ENCODE measurements at places on chromosomes 2 and 18. TPM values are rescaled to one million over a fixed set of nuclear protein-coding genes. Genes with fewer than 3 reads are reported as not detected.

GRCh38 chr18:51330148-51330547, 132.7 kb upstream of the MEX3C start:
- no peaks in the 10 kb centered on the region for H3K36me3 ChIP-seq
- H3K27ac ChIP-seq: no peak overlapping the region
- no peaks in the 10 kb centered on the region for H3K4me1 ChIP-seq
- H3K27me3 ChIP-seq: no peaks in the 10 kb centered on the region

GRCh38 chr2:239531456-239532241, 130.8 kb upstream of the HDAC4 start:
- no peak overlapping the region for H3K27ac ChIP-seq
- H3K4me3 ChIP-seq: no peak overlapping the region
- H3K36me3 ChIP-seq: no peaks in the 10 kb centered on the region
- DNase-seq: no peak
- no peaks in the 10 kb centered on the region for H3K27me3 ChIP-seq

- no peaks in the 10 kb centered on the region for H3K36me3 ChIP-seq
- peak; percentile 72 for DNase-seq
- peaks cover 5% of the 10 kb centered on the region for H3K4me1 ChIP-seq
- H3K27me3 ChIP-seq: peaks cover 80% of the 10 kb centered on the region
These were observed 3.6 kb downstream of the SOX11 start for GRCh38 chr2:5695654-5696403.

DNA sequence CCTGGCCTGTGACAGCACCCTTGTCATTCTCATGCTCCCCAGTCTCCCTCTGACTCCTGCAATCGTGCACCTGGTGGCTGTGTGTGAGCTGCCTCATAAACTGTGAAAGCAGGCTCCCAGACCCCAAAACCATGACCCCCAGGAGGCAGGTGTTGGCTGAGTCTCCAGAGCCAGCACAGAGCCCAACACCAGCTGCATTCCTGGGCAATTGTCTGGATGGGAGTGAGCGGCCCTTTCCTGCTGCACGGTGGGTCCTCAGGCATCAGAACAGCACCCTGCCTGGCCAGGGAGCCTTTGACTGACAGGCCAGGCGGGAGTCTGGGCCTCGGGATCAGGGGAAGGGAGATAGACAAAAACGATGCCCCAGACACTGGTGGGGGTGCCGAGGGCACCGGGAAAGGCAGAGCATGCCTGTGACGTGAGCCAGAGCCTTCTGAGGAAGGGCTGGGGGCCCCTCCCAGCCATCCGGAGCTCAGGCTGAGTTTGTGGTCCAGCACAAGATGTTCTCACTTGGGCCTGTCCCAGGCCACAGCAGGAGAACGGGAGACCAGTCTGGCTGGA, 135.1 kb upstream of the GPC1 start:
- no peak for DNase-seq
- no peak overlapping the region for H3K4me3 ChIP-seq
- no peaks in the 10 kb centered on the region for H3K4me1 ChIP-seq
- H3K27ac ChIP-seq: no peak overlapping the region
- no peaks in the 10 kb centered on the region for H3K36me3 ChIP-seq

GRCh38 chr2:100381240-100381639, 36.2 kb downstream of the CHST10 start:
- H3K36me3 ChIP-seq: no peaks in the 10 kb centered on the region
- no peaks in the 10 kb centered on the region for H3K27me3 ChIP-seq
- H3K4me1 ChIP-seq: no peaks in the 10 kb centered on the region
- H3K27ac ChIP-seq: no peak overlapping the region

DNA sequence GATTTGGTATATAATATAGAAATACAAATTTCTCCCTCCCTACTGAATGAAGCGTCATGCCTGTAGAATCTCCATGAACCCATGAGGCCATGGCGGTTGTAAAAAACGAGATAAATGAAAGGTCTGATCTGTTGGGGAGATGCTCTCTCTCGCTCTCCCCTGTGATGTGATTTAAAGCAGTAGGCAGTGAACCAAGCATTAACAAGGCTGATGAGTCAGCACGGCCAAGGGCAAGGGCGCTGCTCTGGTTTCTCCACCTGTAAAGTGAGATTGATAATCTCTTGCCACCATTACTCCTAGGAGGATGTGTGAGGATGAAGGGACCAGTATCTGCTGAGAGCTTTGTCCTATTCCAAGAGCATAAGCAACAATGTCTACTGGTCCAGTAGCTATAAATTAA, 553.3 kb downstream of the CMPK2 start:
- H3K4me3 ChIP-seq: no peak overlapping the region
- H3K4me1 ChIP-seq: no peaks in the 10 kb centered on the region
- DNase-seq: no peak
- no peaks in the 10 kb centered on the region for H3K27me3 ChIP-seq
- H3K36me3 ChIP-seq: no peaks in the 10 kb centered on the region
- H3K27ac ChIP-seq: no peak overlapping the region

DNA sequence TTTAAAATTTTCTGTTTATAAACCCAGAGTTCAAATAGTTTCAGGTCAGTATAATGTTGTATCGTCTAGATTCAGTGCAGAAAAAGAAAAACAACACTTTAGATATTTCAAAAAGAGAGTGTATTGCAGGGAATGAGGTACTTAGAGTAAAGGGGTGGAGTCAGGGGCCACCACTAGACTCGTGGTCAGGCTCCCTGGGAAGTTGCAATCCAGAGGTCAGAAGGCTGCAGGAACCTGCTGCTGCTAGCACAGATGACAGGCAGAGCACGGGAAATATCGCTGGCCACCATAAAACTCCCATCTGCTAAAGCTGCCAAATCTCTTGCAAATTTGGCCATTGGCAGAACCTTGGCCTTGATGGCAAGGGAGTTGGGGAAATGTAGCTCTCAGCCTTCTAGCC, 64.6 kb downstream of the THNSL2 start:
- H3K4me1 ChIP-seq: no peaks in the 10 kb centered on the region
- H3K36me3 ChIP-seq: no peaks in the 10 kb centered on the region
- H3K27ac ChIP-seq: no peak overlapping the region

DNA sequence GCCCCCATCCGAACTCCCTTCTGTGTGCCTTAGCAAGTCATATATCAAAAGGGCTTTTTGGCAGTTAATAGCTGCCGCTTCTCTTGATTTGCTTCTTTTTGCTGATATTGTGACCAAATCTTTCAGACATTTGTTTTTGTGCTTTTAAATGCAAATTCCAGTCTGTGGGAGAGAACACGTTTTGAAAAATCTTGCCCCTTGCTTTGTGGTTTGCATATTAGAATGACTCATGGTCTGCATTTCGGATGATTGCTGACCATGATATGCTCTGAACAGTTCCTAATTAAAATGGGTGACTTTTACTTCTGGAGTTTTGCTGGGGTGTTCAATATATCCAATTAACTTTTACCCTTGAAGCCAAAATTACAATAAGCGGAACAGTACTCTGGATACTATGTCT, 58.2 kb upstream of the ST6GAL2 start:
- H3K27me3 ChIP-seq: no peaks in the 10 kb centered on the region
- H3K4me3 ChIP-seq: no peak overlapping the region
- H3K4me1 ChIP-seq: no peaks in the 10 kb centered on the region
- no peaks in the 10 kb centered on the region for H3K36me3 ChIP-seq
- no peak for DNase-seq

GRCh38 chr18:76414936-76415621, 80.0 kb downstream of the ZNF516 start:
- DNase-seq: no peak
- H3K4me1 ChIP-seq: peaks cover 64% of the 10 kb centered on the region
- no peaks in the 10 kb centered on the region for H3K27me3 ChIP-seq

GRCh38 chr2:104402825-104403224, 451.1 kb upstream of the POU3F3 start:
- H3K36me3 ChIP-seq: no peaks in the 10 kb centered on the region
- no peak for DNase-seq
- no peak overlapping the region for H3K4me3 ChIP-seq
- H3K4me1 ChIP-seq: no peaks in the 10 kb centered on the region
- H3K27ac ChIP-seq: no peak overlapping the region

- no peak for DNase-seq
- H3K27ac ChIP-seq: no peak overlapping the region
- H3K36me3 ChIP-seq: no peaks in the 10 kb centered on the region
- H3K27me3 ChIP-seq: no peaks in the 10 kb centered on the region
- no peaks in the 10 kb centered on the region for H3K4me1 ChIP-seq
- H3K4me3 ChIP-seq: no peak overlapping the region
These were observed 12.8 kb upstream of the TMEM237 start for GRCh38 chr2:201656102-201656501.

DNA sequence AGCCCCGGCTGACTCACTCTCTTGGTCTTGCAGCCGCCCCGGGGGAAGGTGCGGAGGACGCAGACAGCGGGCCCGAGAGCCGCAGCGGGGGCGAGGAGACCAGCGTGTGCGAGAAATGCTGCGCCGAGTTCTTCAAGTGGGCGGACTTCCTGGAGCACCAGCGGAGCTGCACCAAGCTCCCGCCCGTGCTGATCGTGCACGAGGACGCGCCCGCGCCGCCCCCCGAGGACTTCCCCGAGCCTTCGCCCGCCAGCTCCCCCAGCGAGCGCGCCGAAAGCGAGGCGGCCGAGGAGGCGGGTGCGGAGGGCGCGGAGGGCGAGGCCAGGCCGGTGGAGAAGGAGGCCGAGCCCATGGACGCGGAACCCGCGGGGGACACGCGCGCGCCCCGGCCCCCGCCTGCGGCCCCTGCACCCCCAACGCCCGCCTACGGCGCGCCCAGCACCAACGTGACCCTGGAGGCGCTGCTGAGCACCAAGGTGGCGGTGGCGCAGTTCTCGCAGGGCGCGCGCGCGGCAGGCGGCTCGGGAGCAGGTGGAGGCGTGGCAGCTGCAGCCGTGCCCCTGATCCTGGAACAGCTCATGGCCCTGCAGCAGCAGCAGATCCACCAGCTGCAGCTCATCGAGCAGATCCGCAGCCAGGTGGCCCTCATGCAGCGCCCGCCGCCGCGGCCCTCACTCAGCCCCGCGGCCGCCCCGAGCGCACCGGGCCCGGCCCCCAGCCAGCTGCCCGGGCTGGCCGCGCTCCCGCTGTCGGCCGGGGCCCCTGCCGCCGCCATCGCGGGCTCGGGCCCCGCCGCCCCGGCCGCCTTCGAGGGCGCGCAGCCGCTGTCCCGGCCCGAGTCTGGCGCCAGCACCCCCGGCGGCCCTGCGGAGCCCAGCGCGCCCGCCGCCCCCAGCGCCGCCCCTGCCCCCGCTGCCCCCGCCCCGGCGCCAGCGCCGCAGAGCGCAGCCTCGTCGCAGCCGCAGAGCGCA, 12.7 kb downstream of the SALL3 start:
- DNase-seq: no peak
- H3K4me1 ChIP-seq: no peaks in the 10 kb centered on the region
- no peak overlapping the region for H3K27ac ChIP-seq
- H3K36me3 ChIP-seq: no peaks in the 10 kb centered on the region
- H3K4me3 ChIP-seq: no peak overlapping the region
- H3K27me3 ChIP-seq: peaks cover 30% of the 10 kb centered on the region

Gene ANO7
- 2.6 TPM for polyA plus RNA-seq

Gene GORASP2
- polyA plus RNA-seq: 78.2 TPM
